AG10803 (cell line): ENCODE measurements at places on chromosomes 3 and 15.

DNA sequence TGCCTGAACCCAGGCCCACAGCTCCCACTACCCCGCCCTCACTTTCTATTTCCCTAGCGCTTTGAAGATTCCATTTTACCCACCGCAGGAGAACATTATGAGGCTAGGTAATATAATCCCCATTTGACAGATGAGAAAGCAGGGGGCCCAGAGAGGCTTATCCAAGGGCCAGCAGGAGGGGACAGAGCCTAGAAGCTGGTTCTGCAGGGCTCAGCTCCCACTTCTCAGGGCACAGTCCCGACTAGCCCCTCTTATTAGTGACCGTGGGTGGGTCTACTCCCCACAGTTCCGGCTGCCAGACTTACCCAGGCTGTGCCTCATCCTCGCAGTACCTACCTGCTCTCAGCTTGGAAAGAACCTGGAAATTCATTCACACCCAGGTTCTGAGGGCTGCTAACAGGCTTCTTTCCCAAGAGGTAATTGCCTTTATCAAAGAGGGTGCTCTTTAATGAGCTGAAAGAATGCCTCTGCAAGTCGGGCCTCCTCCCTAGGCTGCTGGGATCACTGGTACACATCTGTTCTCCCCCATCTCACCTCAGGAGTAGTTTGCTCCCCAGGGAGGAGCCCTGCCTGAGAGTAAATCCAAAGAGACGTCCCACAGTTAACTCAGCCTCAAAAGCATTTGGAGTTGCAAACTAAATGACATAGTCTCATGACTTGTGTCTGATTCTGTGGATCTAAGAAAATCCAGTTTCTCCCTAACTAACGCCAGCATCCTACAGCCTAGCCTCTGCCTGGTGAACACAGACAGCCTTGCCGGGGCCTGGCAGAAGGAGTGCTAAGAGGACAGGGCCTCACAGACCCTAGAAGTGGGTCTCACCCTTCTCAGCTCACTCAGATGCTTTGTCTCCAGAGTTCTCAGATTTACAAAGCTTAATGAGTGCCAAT, 125.0 kb downstream of the CHSY1 start:
- DNase-seq = peak; percentile 85

DNA sequence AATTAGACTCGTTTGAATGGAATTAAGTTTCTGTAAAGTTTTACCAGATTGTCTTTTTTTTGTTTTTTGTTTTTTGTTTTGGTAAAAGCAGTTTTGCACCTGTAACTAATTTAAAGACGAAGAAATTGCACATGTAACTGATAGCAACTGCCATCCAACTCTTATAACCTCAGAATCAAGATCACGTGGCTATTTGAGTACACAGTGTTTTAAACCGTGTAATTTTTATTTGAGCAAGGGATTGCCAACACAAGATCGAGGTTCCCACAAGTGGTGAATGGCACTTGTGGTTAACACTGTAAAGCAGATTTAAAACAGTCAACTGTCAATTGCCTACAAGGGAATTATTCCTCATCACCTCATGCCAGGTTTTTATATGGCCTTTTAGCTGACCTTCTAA, 67.3 kb downstream of the PPARG start:
- DNase-seq = no peak

DNA sequence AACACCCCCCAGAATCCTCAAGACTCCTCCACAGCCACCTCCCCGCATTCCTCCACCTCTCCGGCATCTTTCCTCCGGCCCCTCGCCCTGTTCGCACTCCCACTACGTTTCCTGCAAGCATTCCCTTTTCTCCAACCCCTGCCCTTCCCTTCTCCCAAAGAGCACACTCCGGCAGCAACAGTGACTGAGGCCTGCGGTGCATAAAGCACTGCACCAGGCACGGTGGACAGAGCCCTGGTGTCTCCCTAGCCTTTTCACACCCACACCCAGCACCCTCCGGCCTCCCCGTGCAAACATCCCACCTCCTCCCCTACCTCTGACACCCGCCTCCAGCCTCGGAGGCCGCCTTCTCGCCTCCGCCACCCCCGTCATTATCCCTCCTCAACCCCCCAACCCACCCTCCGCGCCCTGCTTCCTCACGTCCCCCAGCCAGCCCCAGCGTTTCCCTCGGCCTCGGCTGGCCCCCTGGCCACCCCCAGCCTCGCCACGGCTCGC, 577 bp downstream of the ZNF148 start:
- DNase-seq = peak; percentile 43

DNA sequence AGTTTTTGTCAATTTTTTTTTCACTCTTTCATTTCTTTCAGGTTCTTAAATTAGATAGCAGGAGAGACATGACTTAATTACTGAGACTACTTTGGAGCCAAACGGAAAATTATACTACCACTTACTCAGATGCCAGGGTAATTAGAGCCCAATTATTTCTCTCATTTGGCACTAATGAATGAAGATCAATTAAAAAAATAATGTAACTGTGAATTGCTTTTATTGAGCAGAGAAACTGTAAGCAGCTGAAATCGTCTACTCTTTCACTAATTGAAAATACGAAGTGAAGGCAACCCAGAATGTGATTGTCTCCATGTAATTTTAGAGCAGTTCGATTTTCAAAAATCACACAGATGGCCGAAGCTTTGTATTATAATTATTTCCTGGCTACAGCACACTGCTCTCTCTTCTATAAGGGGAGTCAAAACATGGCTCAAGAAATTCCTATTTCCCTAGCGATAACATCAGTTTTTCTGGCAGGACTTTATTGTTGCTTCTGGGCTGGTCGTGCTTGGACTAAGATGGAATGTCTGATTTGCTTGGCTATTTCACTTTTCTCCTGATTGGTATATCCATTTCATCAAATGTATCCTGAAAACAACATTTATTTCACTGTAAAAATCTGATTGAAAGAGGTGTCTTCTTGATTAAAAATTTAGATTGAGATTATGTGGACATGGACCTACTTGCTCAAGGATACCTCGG, 55.8 kb upstream of the PDZRN3 start:
- no peak for DNase-seq
